ENCODE measurements at places on chromosomes 6 and 20. TPM values are rescaled to one million over a fixed set of nuclear protein-coding genes. Genes with fewer than 3 reads are reported as not detected.

The NCR2 gene
- polyA plus RNA-seq: not detected

The SLC22A23 gene
- 7.8 TPM for polyA plus RNA-seq

The BEND6 gene
- 0.60 TPM for polyA plus RNA-seq

The SLC32A1 gene
- not detected for polyA plus RNA-seq

The TMC2 gene
- polyA plus RNA-seq: 0.03 TPM

The FERMT1 gene
- polyA plus RNA-seq: 0.04 TPM

The ZNF165 gene
- 0.35 TPM for polyA plus RNA-seq

The SLC17A9 gene
- 0.69 TPM for polyA plus RNA-seq

The SIRPB2 gene
- 0.39 TPM for polyA plus RNA-seq

DNA sequence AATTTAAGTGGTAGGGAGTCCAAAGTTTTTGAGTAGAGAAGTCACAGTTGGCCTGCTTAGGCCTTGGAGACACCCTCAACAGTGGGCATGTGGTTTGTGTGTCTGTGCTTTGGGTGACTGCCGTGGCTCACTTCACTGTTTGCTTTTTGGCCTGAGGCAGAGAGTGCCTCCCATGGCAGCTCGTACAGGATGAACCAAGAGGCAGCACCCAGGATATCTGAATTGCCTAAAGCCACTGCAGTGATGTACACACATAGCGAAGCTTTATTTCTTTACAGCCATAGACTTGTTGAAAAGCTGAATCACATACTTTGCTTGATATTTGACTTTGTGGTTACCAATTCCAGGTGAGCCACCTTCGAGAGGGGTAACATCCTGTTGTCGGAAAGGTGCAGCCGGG, 21.6 kb downstream of the RREB1 start:
- DNase-seq: no peak

DNA sequence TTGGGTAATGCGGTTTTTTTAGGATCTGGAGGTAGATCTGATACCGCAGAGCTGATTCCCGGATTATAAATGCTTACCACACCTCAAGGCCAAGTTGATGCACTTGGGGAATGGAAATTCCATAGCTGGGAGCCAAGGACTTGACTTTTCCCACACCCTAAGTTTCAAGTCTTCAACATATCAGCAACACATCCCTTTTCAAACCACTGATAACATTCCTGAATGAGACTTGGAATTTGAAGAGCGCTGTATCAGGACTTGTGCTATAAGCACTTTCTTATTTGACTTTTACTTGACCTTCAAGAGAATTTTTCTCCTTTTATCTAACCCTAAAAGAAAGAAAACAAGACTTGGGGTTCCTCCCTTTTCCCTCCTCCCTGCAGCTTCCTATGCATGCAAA, 90.6 kb upstream of the NAA20 start:
- no peak for DNase-seq

GRCh38 chr6:43891072-43891870, 121.3 kb downstream of the VEGFA start:
- peak; percentile 36 for DNase-seq

- DNase-seq: no peak
Observed at GRCh38 chr20:51720384-51720783, 47.8 kb downstream of the ATP9A start.

GRCh38 chr6:139591075-139591865, 216.8 kb upstream of the CITED2 start:
- DNase-seq: no peak

GRCh38 chr6:35304299-35304698, 6.7 kb downstream of the DEF6 start:
- DNase-seq: no peak

DNA sequence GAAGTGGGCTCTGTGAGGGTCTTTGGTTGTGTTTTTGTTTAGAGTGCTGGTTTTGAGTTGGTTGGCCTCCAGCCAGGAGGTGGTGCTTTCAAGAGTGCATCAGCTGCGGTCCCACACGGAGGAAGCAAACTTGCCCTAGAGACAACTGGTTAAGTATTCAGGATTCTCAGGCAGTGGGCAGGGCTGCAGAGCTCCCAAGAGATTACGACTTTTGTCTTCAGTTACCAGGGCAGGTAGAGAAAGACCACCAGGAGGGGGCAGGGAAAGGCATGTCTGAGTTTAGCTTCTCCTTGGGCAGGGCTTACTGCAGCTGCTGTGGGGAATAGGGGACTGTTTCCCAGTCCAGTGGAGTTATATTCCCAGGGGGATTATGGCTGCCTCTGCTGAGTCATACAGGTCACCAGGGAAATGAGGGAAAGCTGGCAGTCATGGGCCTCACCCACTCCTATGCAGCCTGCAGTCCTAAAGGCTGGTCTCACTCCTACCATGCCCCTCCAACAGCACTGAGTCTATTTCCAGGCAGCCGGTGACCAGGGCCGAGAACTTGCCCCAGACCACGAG, 64.3 kb downstream of the TTI1 start:
- no peak for DNase-seq

- DNase-seq: no peak
Observed at GRCh38 chr6:112049996-112050395, 3.9 kb upstream of the CCN6 start.

GRCh38 chr20:17059465-17059864, 167.4 kb upstream of the PCSK2 start:
- no peak for DNase-seq

DNA sequence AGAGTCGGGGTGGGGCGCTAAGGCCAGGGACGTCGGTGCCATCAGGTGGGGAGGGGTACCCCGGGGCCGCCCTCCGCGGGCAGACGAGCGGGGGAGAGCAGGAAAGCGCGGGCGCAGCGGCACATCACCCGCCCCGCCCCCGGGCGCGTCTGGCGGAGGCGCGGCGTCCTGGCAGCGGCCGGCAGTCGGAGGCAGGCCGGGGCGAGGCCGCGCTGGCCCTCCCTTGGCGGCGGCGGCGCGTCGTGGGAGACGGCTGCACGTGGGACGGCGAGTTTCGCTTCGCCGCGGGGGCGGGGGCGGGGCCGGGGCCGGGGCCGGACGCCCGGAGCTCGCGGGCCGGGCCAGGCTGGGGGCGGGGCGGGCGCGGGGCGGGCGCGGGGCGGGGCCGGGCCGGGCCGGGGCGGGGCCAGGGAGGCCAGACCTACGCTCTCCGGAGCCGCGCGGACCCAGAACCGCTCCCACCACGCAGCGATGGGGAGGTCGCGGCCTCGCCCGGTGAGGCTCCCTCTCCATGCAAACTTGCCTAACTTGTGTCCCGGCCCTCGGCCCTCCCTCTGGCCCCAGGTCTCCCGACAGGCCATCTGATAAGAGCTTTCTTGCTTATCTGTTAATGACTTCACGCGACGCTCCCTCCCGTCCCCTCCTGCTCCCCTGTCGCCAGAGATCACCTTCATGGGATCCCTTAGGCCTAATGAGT, 12.5 kb downstream of the ITPR3 start:
- DNase-seq: peak; percentile 80

DNA sequence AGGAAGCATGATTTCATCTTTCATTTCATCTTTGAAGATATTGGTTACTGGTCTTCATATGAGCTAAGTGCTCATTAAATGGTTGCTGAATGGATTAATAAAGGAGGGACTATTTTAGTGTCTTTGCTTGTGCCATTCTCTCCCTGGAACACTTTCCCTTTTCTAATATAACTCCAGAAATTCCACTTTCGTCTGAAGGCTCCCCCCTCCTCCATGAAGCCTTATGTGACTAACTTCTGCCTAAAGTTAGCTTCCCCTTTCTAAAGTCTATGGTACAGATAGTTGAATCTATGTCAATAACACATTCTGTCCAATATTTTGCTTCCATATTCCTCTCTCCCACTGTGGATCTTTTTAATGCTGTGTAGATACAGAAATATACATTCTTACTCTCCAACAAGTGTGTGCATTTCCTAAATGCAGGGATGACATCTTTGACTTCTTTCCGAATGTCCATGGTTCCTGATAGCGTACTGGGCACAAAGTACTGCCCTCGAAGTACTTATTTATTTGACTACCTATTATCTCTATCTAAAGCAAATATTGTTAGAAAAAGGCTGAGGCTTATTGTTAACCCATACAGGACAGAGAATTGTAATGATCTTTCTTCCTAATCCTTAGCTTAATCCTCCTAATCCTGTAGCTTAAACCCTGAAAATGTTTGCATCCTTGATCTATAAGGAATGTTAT, 84.7 kb upstream of the ELOVL5 start:
- no peak for DNase-seq

DNA sequence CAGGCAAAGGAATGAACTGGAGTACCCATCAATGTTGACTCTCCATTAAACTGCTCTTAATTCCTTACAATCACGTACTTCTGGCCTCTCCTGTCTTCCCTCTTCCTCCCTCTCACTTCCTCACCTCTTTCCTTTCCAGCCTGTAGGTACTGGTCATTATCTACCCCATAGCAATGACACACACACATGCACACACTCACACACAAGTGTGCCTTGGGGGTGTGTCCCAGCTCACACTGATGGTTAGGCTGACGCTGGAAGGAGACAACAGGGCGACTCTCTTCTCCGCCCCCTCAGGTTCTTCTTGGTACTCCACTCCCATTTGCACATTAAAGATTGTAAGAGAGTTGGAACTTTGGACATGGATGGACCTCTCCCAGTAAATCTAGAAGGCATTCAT, 14.0 kb upstream of the SERPINB9 start:
- no peak for DNase-seq

DNA sequence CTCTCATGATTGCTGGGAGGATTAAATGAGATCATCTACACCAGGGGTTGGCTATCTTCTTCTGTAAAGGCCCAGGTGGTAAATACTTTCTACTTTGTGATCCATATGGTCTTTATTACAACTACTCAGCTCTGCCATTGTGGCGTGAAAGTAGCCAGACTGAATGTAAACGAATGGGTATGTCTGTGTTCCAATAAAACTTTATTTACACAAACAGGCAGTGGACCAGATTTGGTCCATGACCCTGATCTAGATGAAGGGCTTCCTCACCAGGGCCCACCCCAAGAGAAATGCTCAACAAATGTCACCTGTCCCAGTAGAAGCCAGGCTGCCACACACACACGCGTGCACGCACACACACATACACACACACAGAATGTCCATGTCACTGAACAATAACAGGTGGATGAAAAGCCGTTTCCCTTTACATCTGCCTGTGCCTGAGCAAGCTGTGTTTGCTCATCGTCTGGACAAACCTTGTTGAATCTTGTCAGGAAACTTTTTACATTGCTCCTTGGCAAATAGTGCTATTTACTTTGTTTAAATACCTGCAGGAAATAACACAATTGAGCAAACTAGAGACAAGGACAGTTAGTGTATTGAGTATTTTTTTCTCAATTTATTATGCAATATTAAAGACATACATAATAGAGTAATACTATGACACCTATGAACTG, 114.3 kb downstream of the EYA2 start:
- no peak for DNase-seq

DNA sequence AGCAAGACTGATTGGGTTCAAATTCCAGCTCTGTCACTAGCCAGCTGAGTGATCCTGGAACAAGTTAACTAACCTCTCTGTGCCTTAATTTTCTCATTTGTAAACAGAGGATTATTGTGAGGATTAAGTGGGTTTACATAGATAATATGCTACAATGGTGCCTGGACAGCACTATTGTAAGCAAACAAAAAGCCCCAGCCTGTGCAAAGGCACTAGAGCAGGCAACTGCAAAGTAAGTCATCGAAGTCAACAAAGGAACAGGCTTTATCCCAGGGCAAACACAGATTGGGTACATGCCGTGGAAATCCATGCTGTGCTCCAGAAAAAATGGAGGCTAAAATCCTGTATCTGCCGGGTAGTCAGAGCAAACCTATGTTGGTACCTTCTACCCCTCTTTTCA, 43.2 kb upstream of the CTNNBL1 start:
- DNase-seq: no peak

DNA sequence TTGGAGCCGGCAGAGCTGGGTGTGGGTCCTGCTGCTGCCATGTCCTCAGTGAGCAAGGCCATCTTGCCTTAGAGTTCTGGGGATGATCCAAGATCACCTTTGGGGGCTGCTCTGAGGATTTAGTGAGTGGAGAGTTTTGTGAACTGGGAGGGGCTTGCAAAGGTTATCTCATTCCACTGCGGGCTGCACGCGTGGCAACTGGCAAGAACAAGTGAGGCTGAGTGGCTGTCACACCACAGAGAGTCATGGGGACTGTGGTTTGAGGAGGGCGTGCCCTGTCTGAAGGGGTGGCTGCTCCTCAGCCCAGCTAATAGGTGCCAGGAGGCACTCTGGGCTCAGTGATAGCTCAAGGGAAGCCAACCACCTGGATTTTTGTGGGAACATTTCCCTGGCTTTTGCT, 37.6 kb downstream of the TTLL9 start:
- DNase-seq: no peak

GRCh38 chr6:157885211-157885788, 62.3 kb downstream of the SNX9 start:
- no peak for DNase-seq

GRCh38 chr6:34346175-34347119, 46.0 kb downstream of the NUDT3 start:
- DNase-seq: no peak

GRCh38 chr20:1383623-1384404, 9.0 kb downstream of the FKBP1A start:
- DNase-seq: no peak

- DNase-seq: no peak
Observed at GRCh38 chr6:105364243-105364642, 38.6 kb downstream of the PREP start.

- DNase-seq: no peak
Observed at GRCh38 chr6:134937426-134937825, 12.5 kb downstream of the ALDH8A1 start.

DNA sequence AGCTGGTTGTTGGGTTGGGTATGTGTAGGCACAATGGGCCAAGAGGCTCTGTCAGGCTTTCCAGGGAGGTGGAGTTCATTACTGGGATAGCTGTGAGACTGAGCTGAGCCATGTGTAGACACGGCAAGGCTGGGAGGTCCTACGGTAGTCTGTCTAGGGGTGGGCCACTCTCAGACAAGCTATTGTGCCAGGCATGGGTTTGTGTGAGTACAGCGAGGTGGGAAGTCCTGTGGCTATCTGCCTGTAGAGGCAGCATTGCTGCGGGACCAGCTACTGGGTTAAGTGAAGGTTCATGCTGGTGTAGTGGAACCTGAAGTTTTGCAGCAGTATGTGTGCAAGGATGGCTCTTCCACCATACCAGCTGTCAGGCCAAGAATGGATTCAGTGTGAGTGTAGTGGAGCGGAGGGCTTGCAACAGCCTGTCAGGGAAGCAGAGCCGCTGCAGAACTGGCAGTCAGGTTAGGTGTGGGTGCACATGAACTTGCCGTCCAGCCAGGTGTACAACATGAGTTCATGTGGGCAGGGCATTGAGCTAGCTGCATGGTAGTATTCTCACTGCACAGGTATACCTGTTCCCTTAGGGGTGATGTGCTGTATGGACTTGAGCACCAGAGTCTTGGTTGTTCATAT, 78.0 kb upstream of the CENPW start:
- DNase-seq: no peak

GRCh38 chr6:154039231-154039842, at the start of gene OPRM1:
TSS of gene OPRM1 (plus strand) at chr6:154039240. CDS start at chr6:154039545, 305 bp downstream.
- DNase-seq: peak; percentile 27

GRCh38 chr6:135826236-135826804, 25.2 kb upstream of the PDE7B start:
- DNase-seq: no peak

GRCh38 chr6:162343936-162344645, 383.5 kb downstream of the PRKN start:
- no peak for DNase-seq
